ENCODE measurements at places on chromosomes 7 and 10. TPM values are rescaled to one million over a fixed set of nuclear protein-coding genes. Genes with fewer than 3 reads are reported as not detected.

ANKRD7 gene
- total RNA-seq, result not detected

FAM25A gene
- not detected for total RNA-seq

DNA sequence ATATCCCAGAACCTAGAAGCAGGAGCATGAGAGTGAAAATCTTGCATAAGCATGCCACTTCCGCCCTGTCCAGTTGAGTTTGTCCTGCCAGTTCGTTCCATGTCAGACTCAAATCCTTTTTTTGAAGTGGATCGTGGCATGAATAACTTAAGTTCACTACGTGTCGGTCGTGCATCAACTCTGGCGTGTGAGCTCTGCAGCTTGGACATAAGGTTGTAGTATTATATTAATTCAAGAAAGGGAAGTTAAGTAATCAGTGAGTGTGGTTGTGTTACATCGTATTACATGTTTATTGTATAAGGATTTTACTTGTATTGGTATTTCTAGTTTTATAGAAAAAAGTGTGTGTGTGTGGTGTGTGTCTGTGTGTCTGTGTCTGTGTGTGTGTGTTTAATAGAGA, 23.0 kb downstream of the CDC123 start:
- no peak for DNase-seq

- DNase-seq, result no peak
Measured at GRCh38 chr7:130009848-130010688, 41.1 kb downstream of the ZC3HC1 start.

SKIDA1 gene
- total RNA-seq, result 2.3 TPM
